Esophagus squamous epithelium (tissue), 5 donors: ENCODE measurements at places on chromosomes 2 and 18. TPM values are rescaled to one million over a fixed set of nuclear protein-coding genes. Genes with fewer than 3 reads are reported as not detected.

DNA sequence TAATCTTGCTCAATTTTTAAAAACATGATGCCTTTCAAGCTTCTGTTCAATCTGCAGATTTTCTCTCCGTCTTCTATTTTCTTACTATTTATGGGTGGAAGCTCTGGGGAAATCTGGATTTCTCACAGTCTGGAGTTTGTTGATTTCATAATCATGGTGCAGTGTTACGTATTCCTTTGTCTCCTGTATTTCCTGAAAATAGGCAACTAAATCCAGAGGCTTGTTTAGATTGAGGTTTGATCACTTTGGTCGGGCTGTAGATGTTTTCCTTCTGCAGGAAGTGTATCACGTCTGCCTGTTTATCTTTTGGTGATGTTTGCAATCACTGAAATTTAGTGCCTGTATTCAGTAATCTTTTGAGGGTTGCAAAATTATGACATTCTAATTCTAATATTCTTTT is 487.7 kb downstream of the LRRTM4 start:
- no peak overlapping the region for H3K4me3 ChIP-seq
- no peaks in the 10 kb centered on the region for H3K36me3 ChIP-seq
- no peaks in the 10 kb centered on the region for H3K27me3 ChIP-seq
- DNase-seq = no peak
- no peaks in the 10 kb centered on the region for H3K4me1 ChIP-seq

DHRS9 gene
- total RNA-seq = 15.3 TPM

GRCh38 chr2:234795272-234795920 is 156.4 kb upstream of the SH3BP4 start:
- H3K4me3 ChIP-seq = no peak overlapping the region
- no peaks in the 10 kb centered on the region for H3K4me1 ChIP-seq
- no peak for DNase-seq
- no peaks in the 10 kb centered on the region for H3K36me3 ChIP-seq

DNA sequence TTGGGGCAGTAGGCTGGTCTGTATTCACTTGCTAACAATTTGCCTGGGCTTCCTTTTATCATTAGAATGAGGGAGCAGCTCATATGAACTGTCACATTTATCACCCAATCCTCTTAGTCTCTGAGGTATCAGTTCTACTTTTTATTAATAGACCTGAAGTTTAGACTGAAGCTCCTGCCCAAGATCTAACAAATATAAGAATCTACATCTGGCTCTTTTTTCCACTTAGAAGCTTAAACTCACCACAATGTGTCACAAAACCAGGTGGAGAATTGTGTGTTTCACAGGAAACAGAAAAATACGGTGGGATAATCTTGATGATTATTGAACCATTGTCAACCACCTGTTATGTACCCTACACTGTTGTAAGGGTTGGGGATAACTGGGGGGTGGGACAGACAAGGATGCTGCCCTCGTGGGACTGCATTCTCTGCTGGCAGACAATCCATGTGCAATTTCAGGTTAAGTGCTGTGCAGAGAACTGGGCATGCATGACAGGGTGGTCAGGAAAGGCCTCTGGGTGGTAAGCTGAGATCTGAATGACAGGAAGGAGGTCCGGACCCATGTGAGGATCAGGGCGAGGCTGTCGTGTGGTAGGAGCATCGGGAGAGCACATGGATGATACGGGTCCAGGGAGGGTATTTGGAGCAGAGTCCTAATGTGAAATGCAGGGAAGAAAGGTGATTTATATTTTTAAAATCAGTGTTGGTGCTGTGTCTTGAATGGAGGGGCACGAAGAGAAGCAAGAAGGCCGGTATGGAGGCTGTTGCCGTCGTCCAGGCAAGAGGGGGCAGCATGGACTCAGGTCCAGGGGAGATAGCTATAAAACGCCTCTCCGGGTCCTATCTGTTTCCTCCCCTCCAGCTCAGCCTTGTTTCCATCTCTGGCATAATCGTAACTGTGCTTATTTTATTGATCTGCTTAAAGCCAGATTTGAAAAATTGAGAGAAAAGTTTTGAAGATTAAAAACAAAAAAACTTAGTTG is 17.6 kb downstream of the MYL12B start:
- DNase-seq = no peak
- no peak overlapping the region for H3K27ac ChIP-seq
- H3K36me3 ChIP-seq = no peaks in the 10 kb centered on the region

GRCh38 chr2:41963661-41964525 is 83.9 kb upstream of the PKDCC start:
- no peak for DNase-seq
- peaks cover 13% of the 10 kb centered on the region for H3K4me1 ChIP-seq
- H3K27me3 ChIP-seq = no peaks in the 10 kb centered on the region

- H3K4me1 ChIP-seq = peaks cover 14% of the 10 kb centered on the region
- H3K27ac ChIP-seq = no peak overlapping the region
- H3K4me3 ChIP-seq = no peak overlapping the region
- no peak for DNase-seq
- H3K27me3 ChIP-seq = no peaks in the 10 kb centered on the region
Observed at GRCh38 chr2:119436993-119437772, 5.5 kb downstream of the TMEM37 start.

- no peaks in the 10 kb centered on the region for H3K36me3 ChIP-seq
- no peaks in the 10 kb centered on the region for H3K27me3 ChIP-seq
- H3K27ac ChIP-seq = no peak overlapping the region
- H3K4me1 ChIP-seq = no peaks in the 10 kb centered on the region
- H3K4me3 ChIP-seq = no peak overlapping the region
Observed at GRCh38 chr2:15399241-15399640, 161.9 kb downstream of the NBAS start.

DNA sequence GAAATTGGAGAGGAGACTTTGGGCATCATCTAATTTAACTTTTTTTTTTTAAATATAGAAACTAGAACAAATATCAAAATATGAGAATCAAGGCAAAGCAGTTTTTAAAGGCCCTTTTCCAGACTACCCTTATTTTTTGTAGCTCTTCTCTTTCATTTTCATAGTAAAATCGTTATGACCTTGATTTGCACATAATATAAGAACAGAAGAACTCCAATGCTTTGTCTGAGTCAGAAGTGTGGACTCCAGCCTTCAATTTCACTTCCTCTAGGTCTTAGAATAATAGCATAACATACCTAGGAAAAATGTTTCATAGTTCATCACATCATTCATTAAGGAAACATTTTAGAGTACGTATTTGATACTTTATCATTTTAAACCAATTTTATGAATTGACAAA is 74.4 kb downstream of the ANKRD12 start:
- peaks cover 77% of the 10 kb centered on the region for H3K36me3 ChIP-seq
- DNase-seq = no peak
- no peak overlapping the region for H3K4me3 ChIP-seq
- no peaks in the 10 kb centered on the region for H3K27me3 ChIP-seq
- H3K4me1 ChIP-seq = no peaks in the 10 kb centered on the region

GRCh38 chr18:62331581-62332356 is 6.7 kb downstream of the TNFRSF11A start:
- no peaks in the 10 kb centered on the region for H3K27me3 ChIP-seq
- H3K27ac ChIP-seq = no peak overlapping the region
- H3K4me1 ChIP-seq = peaks cover under 1% of the 10 kb centered on the region
- no peak for DNase-seq
- no peak overlapping the region for H3K4me3 ChIP-seq

DNA sequence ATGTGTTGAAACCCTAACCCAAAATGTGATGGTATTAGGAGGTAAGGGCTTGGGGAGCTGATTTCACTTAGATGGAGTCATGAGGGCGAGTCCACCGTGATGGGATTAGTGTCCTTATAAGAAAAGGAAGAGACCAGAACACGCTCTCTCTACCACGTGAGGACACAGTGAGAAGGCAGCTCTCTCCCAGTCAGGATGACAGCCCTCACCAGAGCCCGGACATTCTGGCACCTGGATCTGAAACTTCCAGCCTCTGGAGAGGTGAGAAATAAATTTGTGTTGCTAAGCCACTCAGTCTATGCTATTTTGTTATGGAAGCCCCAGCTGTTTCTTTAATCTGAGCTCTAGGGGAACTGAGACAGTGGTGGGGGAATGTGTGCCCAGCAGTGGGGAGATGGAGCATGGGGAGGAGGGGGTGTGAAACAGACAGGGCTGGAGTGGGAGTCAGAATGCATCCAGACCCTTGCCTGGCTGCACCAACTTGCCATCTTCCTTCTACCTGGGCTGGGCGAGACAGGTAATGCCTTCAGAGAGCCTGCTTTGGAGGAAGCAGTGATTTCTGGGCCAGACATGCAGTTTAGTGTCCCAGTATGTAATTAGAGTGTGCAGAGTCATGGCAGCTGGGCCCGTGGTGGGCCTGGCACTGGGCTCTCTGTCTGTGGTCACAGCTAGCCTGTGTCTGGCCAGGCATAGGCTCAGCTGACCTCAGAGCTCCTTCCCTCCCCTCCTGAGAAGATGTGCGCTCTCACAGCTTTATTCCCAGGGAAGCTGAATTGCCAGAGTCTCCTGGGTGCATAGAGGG is 38.1 kb downstream of the RHOB start:
- H3K4me3 ChIP-seq = no peak overlapping the region
- no peak for DNase-seq
- no peak overlapping the region for H3K27ac ChIP-seq
- no peaks in the 10 kb centered on the region for H3K36me3 ChIP-seq

SERPINB4 gene
- 24.4 TPM for total RNA-seq

DNA sequence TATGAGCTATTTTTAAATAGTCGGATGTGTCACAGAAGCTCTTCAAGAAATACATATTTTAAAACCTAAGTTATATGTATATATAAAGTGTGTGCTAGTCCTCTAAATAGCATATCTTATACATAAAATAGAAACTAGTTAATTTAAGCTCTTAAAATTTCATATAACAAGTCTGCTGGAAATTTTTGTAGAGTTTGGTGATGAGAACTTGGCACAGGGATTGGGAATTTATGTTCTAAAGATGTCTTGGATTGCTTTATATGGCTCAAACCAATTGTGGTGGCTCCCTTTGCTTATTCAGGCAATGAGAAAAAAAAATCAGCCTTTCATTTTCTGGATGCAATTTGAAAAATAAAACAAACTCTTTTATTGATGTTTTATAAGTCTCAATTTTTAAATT is 142.8 kb upstream of the KCNJ3 start:
- no peaks in the 10 kb centered on the region for H3K27me3 ChIP-seq
- H3K4me3 ChIP-seq = no peak overlapping the region
- no peak overlapping the region for H3K27ac ChIP-seq
- no peaks in the 10 kb centered on the region for H3K4me1 ChIP-seq
- H3K36me3 ChIP-seq = no peaks in the 10 kb centered on the region
- DNase-seq = no peak

UGT1A8 gene
- 0.13 TPM for total RNA-seq

DNA sequence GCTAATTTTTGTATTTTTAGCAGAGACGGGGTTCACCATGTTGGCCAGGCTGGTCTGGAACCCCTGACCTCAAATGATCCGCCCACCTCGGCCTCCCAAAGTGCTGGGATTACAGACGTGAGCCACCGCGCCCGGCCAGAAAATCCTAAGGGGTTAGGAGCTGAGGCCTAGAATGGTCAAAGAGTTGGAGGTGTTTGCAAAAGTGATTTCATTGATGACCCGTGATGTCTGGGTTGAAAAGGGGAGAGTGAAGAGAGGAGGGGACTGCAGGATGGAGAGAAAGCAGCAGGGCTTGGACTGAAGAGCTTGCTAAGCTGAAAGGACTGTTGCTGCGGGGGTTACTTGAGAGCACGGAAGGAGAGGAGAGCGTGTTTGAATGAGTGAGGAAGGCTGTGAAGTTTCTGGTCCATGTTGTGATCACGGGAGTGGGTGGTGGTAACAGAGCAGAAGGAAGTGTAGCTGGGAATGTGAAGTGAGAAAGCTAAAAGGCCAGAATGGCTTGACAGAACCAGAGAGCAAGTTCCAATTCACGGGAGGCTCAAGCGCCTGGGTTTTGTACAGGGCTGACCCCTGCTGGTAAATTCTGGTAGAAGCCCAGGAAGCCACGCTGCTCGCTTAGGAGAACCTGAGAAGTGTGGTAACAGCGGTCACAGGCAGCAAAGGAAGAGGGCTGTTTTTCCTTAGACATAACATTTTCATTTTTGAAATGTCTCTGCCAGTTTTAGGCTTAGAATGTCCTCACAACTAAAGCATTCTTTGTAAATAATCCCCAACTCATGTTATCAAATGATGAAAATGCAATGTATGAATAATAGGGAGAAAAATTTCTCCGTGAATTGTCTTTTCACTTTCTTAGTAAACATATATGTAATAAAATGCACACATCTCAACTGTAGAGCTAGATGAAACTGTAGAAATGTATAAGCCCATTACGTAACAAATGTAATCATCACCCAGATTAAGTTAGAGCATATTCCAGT is 40.5 kb upstream of the ACTR2 start:
- no peaks in the 10 kb centered on the region for H3K36me3 ChIP-seq
- H3K27me3 ChIP-seq = no peaks in the 10 kb centered on the region
- no peak overlapping the region for H3K27ac ChIP-seq
- no peak for DNase-seq
- H3K4me1 ChIP-seq = peaks cover 3% of the 10 kb centered on the region

DNA sequence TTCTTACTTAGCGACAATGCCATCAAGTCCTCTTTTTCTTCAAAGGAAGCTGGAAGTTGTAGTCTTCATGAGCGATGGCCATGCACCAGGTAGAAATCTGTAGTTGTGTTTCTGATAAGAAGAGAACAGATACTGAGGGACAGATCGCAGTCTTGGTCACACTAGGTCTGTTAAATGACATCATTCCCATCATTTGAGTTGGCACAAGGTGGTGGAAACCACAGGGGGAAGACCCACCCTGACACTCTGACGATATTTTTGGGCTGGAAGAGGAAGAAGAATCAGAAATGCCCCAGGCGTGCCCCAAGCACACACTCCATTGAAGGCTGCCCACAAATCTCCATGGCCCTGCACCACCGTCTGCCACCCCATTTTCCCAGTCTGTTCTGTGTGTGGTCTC is 89.0 kb upstream of the BOD1L2 start:
- no peak overlapping the region for H3K4me3 ChIP-seq
- no peaks in the 10 kb centered on the region for H3K36me3 ChIP-seq
- H3K27me3 ChIP-seq = no peaks in the 10 kb centered on the region
- H3K4me1 ChIP-seq = no peaks in the 10 kb centered on the region

DNA sequence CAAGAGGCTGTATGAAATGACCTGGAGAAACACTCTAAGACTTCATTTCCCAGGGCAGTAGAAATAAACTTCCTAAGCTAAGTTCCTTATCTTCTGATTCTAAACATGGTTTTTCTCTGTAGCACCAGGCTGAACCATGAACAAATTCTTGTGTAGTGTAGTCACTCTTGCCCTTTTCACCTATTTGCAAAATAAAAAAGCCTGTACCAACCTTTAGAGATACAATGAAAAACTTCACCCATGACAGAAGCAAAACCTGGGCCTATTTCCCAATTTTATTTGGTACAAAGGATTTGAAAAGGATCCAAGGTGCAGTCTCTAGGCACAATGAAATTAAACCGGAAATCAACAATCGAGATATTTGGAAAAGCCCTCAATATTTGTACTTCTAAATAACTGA is 43.6 kb downstream of the POLR1A start:
- H3K4me1 ChIP-seq = no peaks in the 10 kb centered on the region
- H3K4me3 ChIP-seq = no peak overlapping the region
- H3K36me3 ChIP-seq = no peaks in the 10 kb centered on the region
